SJSA1 (cell line): ENCODE measurements at places on chromosomes 6 and 20. TPM values are rescaled to one million over a fixed set of nuclear protein-coding genes. Genes with fewer than 3 reads are reported as not detected.

The NKAIN4 gene
- not detected in 2 replicates for total RNA-seq

The POU5F1 gene
- not detected in 2 replicates for total RNA-seq

DNA sequence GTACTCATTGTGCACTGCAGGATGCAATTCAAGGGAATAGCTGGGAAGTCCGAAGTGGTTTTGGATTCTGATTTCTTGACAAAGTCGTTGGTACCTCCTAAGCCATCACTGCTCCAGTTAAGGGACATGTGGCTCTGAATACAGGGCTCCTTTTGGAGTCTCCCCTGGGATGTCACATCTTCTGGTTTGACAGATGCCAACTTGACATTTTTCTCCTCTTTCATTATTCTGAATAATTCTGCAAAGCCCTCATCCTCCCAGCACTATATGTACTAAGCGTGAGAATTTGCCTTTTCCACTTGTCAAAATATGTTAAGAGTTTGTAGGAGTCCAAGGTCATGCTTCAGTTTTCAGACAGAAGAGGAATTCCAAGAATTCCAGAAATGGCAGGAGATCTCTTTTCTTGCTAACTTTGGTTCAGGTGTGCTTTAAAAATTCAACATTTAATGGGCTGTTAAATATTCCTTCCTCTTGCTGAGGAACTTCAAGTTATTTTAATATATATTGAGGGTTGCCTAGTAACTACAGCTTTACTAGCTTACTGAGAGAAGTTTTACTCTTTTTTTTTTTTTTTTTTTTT is 38.7 kb downstream of the DOK5 start:
- no peak for DNase-seq

DNA sequence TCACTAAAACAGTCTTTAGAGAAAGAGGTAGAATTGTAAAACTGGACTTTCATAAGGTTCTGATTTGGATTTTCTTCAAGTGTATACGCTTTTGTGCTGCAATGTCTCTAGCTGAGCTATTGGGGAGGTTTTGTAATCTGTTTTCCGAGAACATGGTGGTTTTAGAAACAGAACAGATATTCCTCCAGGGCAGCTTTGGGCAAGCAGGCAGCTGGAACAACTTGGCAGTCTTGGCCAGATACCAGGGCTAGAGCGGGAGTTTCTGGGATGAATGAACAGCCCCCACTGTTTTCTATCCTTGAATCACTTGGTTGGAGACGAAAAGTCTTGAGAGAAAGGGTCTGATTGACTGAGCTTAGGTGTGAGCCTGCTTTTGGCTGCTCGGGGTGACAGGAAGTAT is 17.1 kb upstream of the ARMC2 start:
- no peak for DNase-seq

DNA sequence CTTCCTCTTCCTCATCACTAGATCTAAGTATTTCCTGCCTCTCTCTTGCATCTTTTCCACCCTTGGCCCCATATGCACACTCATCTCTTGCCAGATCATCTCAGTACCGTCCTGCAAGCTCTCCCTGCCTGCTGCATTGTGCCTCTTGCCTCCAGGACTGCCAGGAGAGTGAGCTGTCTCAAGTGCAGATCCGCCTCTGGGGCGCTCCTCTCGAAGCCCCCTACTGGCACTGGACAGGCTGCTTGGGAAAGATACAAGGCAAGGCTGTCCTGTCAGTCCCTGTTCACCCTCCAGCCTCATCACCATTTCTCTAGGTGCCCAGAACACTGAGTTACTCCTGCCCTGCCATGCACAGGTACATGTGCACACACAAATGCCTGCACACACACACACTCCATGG is 10.2 kb downstream of the SYNDIG1 start:
- no peak for DNase-seq

DNA sequence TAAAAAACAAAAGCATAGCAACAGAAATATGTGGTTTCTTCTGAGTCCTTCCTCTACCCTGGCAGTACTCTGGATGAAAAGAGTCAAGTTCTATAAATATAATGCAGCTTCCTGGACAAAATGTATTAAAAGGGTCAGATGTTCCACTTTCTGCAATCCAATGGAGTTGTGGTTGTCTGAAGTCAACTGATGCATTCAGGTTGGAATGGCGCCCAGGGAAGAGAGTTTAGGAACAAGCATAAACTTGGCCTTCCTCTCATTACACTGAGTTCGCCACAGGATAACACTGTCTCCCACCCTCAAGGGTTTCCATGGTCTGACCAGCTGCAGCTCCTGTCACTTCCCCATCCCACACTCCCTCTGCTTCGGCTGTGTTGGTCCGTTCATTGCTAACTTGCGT is 66.4 kb downstream of the PLEKHG1 start:
- DNase-seq: no peak

DNA sequence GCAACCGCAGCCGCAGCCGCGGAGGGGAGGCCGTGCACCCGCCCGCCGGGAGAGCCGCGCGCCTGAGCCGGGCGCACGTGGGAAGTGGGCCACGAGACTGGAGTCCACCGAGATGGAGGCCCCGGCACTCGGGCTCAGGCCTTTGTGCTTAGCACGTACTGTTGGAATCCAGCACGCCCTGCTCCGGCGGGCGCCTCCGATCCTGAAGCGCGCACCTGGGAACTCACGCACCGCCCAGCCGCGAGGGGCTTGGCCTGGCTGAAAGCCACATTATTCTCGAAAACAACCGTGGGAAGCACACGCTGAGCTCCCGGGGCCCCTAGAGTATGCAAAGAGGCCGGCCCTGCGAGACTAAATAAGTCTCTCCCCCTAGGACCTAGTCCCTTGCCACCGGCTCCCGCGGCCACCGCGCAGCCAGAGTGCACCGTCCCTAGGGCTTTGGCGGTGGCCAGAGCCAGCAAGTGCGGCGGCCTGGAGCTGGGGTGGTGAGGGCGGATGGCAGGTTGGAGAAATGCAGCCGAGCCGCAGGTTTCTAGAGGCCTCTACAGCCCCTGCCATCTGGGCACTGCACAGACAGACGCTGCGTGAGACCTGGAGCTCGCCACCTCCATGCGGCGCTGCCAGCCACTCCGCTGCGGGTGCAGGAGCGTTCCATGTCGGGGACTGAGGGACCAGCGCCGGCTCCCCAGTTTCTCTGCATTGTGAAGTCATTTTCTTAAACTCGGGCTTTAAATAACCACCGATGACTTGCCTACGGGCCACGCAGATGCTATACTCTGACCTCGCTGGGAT is 42.0 kb upstream of the LY86 start:
- DNase-seq: no peak
